Midbrain (tissue), 1 donor: ENCODE measurements at places on chromosomes 16 and 17.

DNA sequence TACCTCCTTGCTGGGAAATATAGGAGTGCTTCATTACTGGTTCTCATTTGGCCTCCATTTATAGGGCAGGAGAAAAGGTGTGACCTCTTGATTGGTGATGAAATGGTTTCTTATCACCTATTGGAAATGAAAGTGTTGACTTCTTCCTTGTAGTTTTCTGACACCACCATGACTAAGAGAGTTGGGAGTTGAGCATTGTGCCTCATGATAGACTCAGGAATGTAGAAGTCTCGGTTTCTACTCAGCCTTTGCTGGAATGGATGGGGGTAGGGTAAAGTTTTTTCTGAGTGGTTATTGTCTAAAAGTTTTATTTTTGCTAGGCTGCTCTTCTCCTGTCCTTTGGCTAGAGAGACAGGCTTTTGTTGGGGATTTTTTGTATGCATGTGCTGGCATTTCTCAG lies 117.4 kb downstream of the PHKB start:
- no peak for DNase-seq

DNA sequence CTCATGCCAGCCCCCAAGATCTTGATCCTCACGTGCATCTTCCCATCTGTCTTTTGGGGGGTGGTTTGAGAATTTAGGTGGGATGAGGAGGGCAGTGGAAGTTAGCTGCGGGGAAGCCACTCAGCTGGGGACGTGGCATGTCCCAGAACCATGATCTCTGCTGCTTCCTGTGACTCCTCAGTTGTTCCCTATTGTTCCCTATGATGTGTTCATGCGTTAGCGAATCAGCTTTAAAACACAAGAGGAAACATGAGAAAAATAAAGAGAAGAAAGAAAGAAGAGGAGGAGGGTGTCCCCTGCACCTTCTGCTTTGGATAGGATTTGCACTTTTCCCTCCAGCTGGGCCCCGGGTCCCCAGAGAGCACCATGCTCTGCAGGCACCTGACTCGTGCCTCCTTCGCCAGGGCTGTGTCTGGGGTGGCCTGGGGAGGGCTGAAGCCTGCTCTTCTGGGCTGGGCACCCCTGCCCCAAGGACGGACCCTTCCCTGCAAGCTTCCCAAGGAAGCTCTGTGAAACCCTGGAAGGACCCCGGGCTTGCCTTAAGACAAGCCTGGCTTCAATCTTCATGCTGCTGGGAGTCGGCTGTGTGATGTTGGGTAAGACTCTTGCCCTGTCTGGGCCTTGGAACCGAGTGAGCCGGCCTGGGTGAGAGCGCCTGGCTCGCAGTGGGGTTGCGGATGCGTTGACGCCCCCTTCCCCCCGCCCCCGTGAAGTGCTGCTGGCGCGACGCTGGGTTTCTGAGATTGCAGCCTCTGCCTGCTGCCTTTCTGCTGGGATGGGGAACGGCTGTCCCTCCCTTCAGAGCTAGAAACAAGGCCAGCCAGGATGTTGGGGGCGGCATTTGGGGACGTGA lies 62.8 kb upstream of the CIBAR2 start:
- no peak for DNase-seq

DNA sequence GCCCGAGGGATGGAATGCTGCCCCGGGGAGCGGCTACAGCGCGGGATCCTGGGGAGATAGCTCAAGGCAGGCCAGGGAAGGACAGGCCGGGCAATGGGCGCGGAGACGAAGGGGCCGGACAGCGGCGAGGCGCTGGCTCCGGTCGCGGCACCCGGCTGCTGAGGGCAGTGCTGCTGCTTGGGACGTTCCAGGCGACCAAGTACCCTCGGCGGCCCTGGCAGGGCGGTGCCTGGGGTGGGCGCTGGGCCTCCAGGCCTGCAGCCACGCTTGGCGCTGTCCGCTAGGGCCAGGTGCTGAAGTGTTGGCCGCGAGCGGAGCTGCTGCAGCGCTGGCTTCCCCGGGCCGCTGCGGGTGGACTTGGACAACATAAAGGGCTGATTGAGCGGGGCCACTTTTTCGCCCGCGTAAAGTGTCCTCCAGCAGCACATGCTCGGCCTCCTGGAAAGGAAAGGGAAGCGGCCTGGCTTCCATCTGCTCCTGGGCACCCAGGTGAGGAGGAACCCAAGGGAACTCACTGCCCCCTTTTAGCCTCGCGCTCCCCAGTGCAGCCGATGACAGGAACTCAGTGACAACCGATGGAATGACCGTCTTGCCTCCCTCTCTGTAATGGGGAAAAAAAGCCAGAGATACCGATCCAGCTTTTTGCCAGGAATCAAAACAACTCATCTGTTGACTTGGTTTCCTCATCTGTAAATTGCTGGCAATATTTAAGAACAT lies 23.7 kb downstream of the CLEC3A start:
- DNase-seq, result peak; percentile 63

GRCh38 chr17:21425321-21425720 lies 49.2 kb downstream of the KCNJ12 start:
- DNase-seq, result no peak

GRCh38 chr16:82583422-82583821 lies 43.3 kb upstream of the CDH13 start:
- DNase-seq, result no peak

DNA sequence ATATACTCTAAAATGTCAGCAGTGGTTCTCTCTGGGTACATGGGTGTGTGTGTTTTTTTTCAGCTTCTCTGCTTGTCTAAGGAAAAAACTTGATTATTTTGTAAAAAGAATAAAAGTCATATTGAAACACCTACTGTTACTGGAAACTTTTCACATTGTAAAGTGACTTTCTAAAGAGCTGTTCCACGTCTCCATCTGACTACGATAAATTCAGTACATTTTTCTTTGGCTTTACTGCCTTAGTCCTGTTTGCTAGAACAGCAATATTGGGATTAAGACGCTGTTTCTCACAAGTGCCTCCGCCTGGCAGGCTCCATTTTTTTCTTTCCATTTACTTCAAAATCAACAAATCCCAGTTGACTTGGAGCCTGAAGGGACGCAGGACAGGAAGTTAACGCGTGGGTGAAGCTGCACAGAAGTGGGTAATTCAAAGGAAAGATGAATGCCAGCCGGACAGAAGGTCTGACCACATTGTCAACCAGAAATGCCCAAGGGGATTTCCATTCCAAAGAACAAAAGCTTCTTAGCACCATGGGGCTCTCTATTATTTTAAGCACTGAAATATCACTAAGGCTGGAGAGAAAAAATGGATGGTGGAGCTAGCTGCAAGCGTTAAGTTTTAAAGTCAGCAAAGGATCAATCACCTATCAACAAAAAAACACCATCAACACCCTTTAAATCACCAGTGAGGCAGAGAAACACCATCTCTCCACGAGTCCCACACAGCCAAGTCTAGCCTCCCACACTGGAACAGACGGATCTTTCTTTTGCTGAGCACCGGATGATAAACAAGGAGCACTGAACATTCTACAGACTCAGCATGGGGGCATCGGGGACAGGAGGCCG lies 8.4 kb downstream of the GLOD4 start:
- no peak for DNase-seq

GRCh38 chr17:4233668-4234258 lies 30.0 kb downstream of the ANKFY1 start:
- DNase-seq, result no peak

DNA sequence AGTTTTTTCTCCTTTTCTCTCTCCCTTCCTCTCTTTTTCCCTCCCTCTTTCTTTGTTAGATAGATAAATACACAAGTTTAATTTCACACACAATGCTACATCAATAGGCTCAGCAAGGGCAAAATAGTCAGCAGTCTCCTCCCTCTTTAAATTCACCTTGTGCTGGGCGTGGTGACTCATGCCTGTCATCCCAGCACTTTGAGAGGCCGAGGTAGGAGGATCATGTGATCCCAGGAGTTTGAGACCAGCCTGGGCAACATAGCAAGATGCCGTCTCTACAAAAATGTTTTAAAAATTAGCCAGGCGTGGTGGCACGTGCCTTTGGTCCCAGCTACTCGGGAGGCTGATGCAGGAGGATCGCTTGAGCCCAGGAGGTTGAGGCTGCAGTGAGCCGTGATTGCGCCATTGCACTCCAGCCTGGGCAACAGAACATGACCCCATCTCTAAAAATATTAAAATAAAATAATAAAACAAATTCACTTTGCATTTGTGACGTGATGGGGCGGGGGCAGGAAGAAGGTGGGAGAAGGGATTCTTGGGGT lies 27.4 kb downstream of the IL21R start:
- no peak for DNase-seq

DNA sequence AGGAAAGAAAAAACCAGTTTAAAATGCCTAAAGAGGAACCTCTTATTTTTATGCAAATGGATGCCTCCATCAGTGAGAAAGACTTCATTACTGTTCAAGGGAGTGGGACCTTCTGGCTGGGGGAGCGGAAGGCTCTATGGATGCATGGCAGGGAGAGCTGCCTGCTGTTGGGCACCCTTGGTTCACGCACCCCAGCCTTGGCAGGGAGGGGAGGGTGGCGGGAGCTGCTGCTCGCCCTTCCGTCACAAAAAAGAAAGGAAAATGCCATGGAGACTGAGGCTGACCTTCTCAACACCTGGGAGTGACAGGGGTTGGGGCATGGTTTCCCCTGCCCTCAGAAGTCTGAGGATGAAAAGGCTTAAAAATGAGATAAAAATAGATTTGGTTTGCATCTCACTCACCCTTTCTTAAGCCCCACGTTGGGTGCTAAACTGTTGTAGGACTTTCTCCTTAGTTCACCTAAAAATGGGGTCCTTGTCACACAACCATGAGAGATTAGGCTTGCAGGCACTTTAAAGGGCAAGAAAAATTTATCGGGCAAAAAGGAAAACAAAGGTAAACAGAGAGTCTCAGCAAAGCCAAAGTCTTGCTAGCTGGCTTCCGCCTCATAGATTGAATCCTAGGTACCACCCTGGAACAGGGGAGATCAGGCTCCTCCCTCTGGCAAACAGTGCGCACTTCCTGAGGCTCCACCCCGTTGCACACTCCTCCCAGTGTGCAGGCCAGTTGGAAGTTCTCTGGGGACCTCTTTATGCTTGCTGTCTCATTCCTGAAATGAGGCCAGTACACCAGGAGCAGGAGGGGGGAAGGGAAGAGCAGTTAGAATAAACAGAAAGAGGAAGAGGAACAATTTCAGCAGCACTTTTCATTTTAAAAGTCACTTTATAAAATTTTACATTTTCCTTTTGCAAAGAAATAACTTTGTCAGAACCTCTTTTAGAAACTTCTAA lies 31.6 kb downstream of the PHKB start:
- peak; percentile 21 for DNase-seq
